ENCODE measurements at places on chromosomes 5 and 9.

DNA sequence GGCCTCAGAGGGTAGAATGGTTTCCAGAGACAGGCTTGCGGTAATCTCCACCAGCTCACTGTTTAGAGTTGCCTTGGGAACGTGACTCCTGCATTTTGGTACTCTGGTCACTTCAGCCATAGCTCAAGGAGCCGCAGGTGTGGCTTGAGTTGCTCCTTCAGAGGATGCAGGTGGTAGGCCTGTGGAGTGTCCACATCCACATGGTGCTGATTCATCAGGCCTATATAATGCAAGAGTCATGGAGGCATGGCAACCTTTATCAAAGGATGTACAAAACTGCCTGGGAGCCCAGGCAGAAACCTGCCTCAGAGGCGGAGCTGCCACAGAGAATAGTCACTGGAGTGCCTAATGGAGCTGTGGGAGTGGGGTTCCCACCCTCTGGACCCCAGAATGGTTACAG is 114.2 kb downstream of the ANXA1 start:
- DNase-seq: no peak

GRCh38 chr9:125844611-125845010 is 97.4 kb downstream of the PBX3 start:
- no peak for DNase-seq

DNA sequence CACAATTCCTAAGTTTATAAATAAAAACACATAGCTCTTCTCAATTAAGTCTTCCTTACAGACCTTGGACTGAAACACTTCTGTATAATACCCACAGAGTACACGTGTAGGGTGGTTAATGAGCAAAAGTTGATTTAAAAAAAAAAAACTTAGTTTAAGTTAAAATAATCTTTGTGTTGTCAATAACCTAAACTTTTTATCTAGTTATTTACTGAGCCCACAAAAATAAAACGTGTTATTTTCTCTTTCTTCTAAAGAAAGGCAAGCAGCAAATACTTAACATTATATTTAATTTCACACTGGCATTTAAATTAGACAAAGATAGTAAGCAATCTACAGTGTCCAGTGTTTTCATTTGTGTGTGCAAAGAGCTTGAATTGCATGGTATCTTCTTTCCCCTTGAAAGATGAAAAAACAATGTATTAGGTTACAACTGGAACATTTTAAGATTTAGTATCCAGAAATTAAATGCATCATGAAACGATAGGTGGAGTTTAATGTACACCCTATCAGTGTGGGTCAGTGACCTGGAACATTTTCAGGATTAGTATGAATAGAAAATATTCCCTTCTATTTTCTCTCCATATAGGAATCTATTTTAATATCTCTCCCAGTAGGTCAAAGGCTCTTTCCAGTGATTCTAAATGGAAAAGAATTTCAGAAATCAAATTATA is 1014.8 kb downstream of the NR2F1-AS1 start:
- no peak for DNase-seq

DNA sequence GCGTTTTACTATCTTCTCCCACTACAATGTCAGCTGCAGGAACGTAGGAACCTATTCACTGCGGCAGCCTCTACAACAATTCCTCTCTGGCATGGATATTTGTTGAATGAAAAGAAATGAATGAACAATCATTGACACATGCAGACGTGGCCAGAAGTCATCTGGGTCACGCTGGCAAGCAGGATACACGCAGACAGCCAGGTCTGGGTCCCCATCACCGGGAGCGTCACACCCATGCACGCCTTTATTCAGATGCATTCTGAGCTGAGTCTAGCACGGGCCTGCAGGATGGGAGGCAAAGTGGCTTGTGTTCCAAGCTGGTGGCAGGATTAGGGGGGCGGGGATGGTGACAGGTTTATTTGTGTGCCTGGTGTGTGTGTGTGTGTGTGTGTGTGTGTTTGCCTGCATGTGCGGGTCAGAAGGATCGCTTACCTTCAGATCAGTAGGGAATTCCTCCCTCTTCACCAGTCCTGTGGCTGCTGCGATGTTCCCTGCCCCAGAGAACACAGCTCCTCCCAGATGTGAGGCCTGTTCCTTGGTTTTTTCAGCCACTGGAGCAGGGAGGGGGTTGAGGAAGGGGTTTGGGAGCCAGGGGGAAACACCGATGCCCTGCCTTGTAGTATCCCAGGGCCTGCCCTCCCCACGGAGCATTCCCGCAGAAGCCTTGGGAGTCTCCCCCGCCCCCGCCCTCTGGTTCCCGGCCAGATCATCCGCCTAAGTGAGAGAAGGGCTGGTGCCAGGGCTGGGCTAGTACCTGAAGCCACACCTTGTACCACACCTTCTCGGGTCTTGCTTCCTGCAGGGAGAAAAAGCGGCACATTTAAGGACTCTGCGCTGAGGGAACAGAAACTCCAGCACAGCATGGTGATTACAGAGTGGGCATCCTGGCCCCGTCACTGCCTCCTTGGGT is 4.1 kb downstream of the SNCB start:
- no peak for DNase-seq

GRCh38 chr5:57592236-57592635 is 109.6 kb upstream of the ACTBL2 start:
- DNase-seq: no peak

GRCh38 chr5:149260761-149261160 is 10.9 kb upstream of the AFAP1L1 start:
- no peak for DNase-seq

- peak; percentile 78 for DNase-seq
Measured at GRCh38 chr9:95092262-95093072, 225.0 kb downstream of the FANCC start.

DNA sequence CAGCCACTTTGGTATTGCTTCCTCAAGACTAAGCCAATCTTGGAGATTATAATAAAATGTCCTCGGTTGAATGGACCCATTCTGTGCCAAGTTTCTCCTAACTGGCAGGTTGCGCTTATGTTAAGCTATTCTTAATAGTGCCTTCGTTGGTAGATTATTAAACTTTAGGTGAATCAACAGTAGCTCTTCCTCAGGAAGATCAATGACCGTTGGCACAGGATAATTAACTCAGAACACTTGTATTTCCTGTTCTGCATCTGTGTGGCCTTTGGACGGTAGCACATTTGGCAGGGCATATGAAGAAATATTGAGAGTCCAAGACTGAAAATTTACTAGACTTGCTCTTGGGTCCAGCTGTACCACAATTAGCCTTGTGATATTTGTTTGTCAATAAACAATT is 402.9 kb downstream of the MLLT3 start:
- no peak for DNase-seq

DNA sequence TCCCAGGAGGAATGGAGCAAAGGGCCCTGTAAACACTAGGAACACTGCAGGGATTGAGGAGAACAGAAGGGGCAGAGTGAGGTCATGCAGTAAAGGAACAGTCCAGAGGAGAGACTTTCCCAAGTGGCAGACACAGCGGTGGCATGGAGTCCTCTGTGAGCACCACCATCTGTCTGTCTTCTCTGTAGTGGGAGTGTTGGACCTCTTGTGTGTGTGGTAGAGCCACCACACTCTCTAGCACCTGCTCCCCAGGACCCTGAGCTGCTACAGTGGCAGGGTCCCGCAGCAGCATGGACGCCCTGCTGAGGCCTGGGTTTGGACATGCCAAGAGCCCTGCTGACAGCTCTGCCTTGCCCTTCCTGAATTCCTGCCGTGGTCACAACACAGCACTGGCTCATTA is 75.7 kb upstream of the LARP1 start:
- no peak for DNase-seq
